ENCODE measurements at places on chromosomes 2 and 18.

- no peak for DNase-seq
Measured at GRCh38 chr2:46456789-46457188, 22.6 kb upstream of the TMEM247 start.

GRCh38 chr2:230811508-230811907 is 53.2 kb upstream of the ITM2C start:
- DNase-seq = no peak

DNA sequence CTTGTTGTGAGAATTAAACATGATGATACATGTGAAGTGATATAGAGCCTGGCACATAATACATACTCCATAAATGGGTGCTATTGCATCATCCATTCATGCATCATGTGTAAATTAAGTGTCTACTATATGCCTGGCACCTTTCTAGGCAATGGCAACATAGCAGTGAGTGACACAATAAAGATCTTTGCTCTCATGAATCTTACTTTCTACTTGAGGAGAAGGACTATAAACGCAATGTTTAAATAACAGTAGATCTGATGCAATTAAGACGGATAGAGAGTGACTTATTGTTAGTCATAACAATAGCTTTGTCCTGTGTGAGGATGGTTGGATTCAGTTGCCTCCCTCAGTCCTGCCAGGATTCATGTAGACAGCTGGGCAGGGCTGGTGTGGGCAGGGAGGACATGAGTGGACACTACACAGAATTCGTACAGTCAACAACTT is 88.4 kb upstream of the NPAS2 start:
- DNase-seq = no peak

- no peak for DNase-seq
Measured at GRCh38 chr18:75250471-75250821, 39.8 kb downstream of the TSHZ1 start.

- no peak for DNase-seq
Measured at GRCh38 chr2:113091231-113091896, 23.6 kb downstream of the IL1F10 start.

GRCh38 chr18:14179306-14179705 is 47.1 kb upstream of the ZNF519 start:
- no peak for DNase-seq

- DNase-seq = no peak
Measured at GRCh38 chr2:105454801-105455485, 56.1 kb upstream of the FHL2 start.
